Retina (tissue), 1 donor: ENCODE measurements at places on chromosomes 12 and 14.

DNA sequence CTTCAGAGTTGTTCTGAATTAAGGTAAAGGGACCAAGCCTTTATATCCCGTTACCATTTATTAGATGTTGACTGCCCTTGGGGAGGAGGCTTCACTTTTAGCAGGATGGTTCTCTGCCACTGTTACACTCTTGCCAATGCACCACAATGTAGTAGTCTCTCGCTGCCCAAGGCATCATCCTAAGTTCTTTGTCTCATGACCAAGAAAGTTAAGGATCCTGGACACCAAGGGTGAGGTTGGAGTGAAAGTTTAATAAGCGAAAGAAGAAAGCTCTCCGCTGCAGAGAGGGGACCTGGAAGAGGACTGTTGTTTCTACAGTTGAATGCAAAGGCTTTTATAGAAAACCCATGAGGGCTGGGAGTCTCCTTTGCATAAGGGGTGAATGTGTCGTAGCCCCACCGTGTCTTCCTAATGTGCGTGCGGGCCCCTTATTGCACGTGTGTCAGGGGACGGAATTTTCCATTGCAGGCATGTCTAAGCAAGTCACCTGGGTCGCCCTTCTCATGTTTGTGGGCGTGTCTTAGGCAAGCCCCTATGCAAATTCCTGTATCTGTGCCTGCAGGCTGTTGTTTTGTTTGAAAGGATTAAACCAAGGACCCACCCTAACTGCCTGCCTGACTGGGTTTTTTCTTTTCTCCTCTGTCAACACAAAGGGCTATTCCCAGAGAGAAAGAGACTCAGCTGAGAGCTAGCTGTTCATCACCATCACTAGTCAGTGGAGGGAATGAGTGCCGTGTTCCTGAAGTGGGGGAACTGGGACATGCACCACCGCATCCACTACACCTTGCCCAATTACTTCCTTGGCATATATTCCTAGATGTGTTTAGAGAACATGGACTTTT, 17.6 kb upstream of the RNASE1 start:
- DNase-seq = no peak

GRCh38 chr12:13209436-13210235, 13.1 kb downstream of the EMP1 start:
- DNase-seq = no peak

DNA sequence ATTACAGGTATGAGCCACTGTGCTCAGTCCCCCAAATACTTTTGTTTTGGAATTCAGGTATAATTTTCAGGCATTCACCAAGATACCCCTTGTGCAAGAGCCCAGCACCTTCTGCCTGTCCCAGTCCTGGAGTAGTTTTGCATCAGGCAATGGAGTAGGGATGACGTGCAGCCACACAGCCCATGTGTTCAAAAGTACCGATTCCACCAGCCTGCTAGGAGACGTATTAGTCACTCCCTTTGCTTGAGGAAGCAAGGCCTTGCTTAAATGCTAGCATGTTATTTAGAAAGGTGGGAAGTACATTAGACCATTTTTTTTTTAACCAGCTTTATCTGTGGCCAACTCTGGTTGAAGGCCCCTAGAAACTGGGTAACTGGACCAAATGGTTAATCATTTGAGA, 15.0 kb upstream of the GALNT16 start:
- no peak for DNase-seq

- DNase-seq = no peak
Measured at GRCh38 chr12:67677166-67677565, 28.6 kb downstream of the DYRK2 start.

GRCh38 chr12:57095440-57095839, 6.5 kb downstream of the NAB2 start:
- DNase-seq = no peak

- DNase-seq = no peak
Measured at GRCh38 chr12:49049566-49050224, 10.9 kb downstream of the KMT2D start.

DNA sequence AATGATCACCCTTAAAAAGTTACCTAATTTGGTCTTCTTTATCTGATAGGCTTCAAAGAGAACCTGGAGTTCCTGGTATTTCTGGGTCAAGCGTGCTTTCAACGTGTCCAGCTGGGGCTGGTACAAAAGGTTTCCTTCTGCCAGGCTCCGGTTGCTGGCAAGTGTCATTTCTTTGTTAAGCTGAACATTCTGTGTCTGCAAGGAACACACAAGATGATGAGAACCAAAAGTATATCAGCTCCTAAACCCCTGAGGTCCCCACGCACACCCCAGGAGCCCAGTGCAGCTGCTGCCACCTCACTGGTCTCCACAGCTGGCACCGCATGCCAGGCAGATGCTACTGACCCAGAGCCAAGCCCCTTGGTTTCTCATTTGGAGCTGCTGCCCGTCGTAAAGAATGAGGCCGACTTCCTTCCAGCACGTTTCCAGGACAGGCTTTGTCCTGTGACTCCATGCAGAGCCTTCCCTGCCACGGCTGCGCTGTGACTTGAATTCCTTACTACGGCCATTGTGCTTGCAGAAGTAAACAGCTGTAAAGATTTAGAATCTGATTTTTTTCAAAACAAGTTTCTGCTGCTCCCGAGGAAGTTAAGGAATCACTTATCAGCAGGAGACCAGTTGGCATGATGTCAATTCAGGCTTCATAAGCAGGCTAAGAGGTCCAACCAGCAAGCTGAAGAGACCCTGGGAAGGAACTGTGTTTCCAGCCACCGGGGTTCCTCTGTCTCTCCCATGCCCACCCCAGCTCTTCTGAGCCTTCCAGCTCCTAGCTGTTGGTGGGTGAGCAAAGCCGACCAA, 24.9 kb downstream of the VPS37B start:
- DNase-seq = peak; percentile 78

DNA sequence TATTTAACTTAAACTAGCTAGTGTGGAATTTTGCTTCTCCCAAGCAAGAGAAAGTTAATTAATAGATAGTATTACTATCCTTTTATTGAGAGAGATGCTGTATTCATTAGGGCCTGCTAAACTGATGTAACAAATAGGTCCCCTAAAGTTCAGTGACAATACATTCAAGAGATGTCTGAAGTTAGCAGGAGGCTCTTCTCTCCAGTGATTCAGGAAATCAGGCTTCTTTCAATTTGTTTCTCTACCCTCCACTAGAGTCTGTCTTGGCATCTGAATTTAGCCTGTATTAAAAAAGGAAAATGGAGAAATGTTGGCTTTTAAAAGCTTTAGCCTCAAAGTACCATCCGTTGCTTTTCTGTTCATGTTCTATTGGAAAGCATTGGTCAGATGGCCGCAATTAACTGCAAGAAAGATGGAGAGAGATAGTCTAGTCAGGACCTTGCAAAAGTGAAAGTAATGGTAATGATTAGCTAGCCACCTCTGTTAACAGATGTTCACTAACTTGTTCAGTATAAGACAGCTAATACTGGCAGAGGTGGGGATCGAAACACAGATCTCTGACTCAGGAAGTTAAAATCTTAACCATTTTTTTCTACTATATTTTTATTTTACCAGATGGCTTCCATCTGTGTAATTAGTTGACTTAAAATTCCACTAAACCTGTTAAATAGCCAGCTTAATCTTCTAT, 786.8 kb downstream of the TMTC2 start:
- no peak for DNase-seq

GRCh38 chr12:68236421-68237059, 10.9 kb upstream of the IL26 start:
- no peak for DNase-seq

GRCh38 chr12:41228066-41228820, 40.1 kb downstream of the PDZRN4 start:
- no peak for DNase-seq

GRCh38 chr12:58557661-58558060, 362.6 kb downstream of the LRIG3 start:
- DNase-seq = no peak

DNA sequence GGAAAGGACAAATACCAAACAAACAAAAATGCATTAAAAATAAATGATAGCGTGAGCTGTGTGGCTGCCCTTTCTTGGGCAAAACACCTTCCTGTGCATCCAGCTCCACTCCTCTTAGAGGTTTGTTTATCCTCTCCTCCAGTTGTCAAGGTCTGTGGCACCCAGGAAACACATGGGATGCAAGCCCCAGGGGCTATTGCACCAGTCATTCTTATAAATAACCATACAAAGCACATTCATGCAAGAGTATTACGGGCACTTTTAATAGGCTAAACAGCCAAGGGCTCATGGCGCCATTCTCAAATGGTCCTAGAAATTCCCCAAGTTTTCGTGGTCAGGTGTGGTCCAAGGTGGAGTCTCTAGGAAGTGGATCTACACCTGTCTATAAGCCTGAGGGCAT, 257.0 kb downstream of the DPF3 start:
- DNase-seq = no peak

GRCh38 chr12:118472940-118473339, 96.6 kb downstream of the SUDS3 start:
- DNase-seq = no peak

- no peak for DNase-seq
Measured at GRCh38 chr12:123351349-123351748, 13.3 kb downstream of the SBNO1 start.
